ENCODE measurements at places on chromosomes 13 and 19.

DNA sequence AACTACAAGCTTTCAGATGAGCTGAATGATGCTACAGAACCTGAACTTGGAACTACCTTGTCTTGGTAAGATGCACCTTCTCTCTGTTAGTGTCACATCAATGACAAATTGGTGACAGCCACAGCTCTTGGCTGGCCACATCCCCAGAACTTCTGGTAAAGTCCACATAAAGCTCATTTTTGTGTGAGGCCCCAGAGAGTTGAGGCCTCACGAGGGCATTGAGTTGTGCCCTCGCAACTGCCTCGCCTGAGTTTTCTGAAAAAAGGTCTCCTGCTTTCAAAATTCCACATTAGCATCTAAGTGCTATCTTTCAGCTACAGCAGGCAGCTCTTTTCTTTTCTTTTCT lies 42.6 kb downstream of the MRPL57 start:
- DNase-seq: no peak

DNA sequence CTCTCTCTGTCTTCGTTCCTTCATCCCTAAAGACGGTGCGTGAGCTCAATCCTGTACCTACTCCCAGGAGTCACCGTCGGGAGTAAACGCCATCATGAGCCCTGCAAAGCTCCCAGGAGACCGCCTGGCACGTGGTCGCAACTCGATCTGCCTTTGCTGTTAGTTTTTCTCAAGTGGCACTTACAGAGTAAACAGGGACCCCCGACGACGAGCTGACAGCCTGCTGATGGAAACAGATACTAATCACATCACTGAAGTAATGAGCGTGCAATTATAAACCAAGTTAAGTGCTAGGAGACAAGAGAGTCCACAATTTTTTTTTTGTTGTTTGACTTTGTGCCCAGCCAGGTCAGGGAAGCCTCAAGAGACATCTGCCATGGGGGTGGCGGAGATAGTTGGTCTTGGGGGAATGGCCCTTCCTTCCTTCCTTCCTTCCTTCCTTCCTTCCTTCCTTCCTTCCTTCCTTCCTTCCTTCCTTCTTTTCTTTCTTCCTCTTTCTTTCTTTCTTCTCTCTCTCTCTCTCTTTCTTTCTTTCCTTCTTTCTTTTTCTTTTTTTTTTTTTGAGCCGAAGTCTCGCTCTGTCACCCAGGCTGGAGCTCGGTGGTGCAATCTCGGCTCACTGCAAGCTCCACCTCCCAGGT lies 23.6 kb downstream of the CACNG6 start:
- DNase-seq: no peak

GRCh38 chr13:111789011-111789410 lies 277.9 kb upstream of the SOX1 start:
- DNase-seq: no peak

GRCh38 chr19:29810504-29810871 lies 1.3 kb upstream of the CCNE1 start:
- DNase-seq: no peak

DNA sequence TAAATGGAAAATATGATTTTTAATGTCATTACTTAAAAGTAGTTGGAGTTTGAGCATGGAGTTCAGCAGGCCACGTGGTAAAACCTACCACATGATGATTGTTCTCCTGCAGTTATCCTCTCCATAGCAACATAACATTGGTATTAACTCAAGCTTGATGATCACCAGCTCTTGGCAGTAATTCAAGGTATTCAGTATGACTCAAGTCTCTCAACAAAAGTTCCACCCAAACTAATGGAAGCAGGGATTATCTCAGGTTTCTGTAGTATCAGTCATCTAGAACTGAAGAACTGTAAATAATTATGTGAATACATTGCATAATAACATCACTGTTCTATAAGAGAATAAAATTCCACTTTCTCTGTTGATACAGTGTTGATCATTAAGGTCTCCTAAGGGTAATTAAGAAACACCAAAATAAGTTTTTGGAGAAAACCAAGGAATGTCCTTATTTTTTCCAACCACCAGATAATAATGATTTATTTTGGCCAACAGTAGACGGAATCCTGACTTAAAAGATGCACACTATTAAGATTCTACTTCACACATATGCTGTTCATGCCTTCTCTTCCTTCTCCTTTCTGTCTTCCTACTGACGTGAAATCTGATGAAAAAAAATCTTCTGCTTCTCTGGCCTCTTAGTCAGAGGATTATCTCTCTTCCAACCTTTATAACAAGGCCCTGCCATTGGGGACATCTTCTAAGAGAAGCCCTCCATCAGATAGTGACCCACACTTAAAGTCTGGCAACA lies 1092.3 kb downstream of the EFNB2 start:
- DNase-seq: no peak

Data from GM20000 (cell line).